ENCODE measurements at places on chromosomes 16 and 17.
A peak's percentile ranks its signal among the peaks of the same experiment; 100 is the strongest.

GRCh38 chr17:74009056-74009625, 194.3 kb upstream of the RPL38 start:
- DNase-seq: no peak

- DNase-seq: no peak
Measured at GRCh38 chr17:32019228-32019627, 12.0 kb downstream of the LRRC37B start.

GRCh38 chr17:21160401-21160800, 33.6 kb downstream of the DHRS7B start:
- no peak for DNase-seq

DNA sequence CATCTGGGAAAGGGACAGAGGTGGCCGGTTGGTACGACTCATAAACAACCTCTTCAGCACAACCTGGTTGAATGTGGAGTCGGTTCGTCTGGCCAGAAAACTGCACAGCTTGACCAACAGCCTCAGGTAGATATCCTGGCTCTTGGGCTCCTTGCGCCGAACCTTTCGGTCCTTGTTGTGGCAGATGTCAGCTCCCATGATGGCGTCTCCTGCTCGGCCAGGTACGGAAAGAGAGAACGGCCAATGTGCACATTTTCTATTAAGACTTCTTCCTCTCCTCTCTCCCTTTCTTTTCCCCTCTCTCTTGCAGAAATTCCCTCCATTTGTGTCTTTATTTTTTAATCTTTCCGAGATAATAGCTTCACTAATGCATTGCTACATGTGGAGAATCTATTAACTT, 41.8 kb upstream of the CNTNAP4 start:
- DNase-seq: no peak

- no peak for DNase-seq
Measured at GRCh38 chr16:67040166-67040565, 11.2 kb downstream of the CBFB start.

DNA sequence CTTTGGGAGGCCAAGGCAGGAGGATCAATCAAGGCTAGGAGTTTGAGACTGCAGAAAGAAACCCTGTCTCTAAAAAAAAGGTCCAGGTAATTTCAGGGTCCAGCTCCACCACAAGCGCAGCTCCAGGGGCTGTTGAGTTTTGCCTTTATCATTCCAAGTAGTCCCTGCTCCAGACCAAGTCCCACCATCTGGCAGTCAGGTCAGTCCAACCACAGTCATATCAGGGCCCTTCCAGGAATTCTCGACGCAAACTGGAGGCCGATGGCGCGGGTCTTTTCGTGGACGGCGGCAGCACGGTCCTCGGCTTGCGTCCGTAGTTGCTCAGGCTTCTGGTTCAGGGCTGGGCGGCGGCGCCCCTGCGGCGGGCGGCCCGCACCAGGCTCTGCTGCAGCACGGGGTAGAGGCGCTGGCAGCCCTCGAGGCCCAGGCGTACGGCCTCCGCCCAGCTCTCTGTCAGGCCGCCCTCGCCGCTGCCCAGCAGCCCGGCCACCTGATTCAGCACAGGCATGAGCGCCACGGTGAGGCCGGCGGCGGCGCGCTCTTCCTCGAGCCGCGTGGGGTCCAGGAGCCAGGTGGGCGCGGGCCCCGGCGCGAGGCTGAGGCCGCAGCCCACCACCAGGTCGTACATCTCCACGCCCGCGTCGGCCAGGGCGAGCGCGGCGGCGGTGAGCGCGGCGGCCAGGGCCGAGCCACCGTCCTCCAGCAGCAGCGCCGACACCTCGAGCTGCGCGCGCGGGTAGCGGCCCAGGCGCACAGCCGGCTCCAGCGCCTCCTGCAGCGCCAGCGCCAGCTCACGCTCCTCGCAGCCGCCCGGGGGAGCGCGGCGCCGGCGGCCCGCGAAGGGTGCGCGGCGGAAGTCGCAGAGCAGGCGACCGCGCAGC, 752 bp downstream of the EXOSC6 start:
- DNase-seq: peak; percentile 59

DNA sequence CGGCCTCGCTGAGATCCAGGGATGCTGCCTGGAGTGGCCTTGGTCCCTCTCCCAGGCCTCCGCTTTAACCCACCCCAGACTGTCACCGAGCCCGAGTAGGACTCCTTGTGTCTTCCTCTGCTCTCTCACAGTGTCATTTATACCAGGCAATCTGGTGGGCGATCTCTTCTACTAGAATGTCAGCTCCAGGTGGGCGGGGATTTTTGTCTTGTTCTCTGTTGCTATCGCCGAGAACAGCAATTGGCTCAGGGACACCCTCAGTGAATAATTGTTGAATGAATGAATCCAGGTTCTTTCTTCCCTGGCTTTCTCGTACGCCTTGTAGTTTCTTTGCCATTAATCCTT, 591 bp downstream of the DHX38 start:
- DNase-seq: no peak

Data from GM12865 (cell line).